ENCODE measurements at places on chromosomes 7 and 10. TPM values are rescaled to one million over a fixed set of nuclear protein-coding genes. Genes with fewer than 3 reads are reported as not detected.

DNA sequence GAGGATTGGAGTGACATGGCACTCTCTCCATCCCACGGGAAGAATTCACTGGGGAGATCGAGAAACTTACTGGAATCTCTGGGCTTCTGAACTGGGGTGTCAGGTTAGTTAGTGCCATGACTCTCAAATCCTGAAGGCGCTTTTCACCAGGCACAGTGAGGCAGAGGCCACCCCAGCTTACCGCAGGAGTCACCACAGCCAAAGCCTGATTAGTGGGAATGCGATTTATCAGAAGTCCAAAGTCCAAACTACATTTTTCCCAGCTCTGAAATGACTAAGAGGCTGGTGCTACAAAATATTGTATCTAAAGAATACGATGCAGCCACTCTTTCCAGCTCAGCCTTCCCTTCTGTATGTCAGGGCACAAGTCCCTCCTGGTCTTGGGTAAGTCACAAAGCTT lies 334.8 kb upstream of the SHH start:
- DNase-seq, result no peak

DNA sequence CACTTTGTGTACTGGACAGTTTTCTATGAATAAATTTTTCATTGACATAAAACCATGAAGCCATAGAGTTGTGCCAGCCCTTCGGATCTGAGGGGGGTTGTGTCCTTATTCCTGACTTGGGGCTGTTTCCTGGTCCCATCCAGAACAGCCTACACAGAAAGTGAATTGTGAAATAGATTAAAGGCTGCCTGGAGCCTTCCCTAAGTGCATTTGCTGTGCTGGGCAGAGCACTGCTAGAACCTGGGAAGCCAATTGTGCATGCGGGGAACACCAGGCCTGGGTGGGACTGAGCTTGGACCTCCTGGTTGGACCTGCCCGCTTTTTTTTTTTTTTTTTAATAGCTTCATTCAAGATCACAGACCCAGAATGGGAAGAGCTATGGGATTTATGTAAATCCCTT lies 238.9 kb downstream of the ARHGAP21 start:
- DNase-seq, result no peak

The TAC1 gene
- 1.3 TPM for total RNA-seq

The PRR15 gene
- total RNA-seq, result 0.11 TPM

The HOXA1 gene
- total RNA-seq, result 0.11 TPM

The CDHR3 gene
- total RNA-seq, result 0.66 TPM
